ENCODE measurements at places on chromosomes 12 and 14.

DNA sequence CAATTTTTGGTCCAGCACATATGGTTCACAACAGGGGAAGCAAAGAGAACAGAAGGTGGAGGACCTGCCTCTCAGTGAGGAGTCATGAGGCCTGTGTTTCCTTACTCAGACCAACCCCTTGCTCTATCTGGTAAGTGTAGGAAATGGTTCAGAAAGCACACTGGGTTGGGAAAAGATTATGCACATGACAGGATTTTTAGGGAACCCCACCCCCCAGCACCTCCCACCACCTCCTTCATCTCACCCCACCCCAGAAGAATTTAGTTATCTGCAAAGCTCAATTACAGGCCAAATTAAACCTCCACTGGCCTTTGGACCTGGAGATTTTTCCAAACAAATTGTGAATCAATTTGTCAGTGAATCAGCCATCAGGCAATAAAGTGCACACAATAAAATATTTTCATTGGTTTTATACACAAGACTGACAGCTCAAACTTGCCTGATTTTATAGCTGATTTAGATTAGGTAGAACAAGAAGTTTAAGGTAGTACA, 132.8 kb downstream of the DACT1 start:
- DNase-seq: no peak

DNA sequence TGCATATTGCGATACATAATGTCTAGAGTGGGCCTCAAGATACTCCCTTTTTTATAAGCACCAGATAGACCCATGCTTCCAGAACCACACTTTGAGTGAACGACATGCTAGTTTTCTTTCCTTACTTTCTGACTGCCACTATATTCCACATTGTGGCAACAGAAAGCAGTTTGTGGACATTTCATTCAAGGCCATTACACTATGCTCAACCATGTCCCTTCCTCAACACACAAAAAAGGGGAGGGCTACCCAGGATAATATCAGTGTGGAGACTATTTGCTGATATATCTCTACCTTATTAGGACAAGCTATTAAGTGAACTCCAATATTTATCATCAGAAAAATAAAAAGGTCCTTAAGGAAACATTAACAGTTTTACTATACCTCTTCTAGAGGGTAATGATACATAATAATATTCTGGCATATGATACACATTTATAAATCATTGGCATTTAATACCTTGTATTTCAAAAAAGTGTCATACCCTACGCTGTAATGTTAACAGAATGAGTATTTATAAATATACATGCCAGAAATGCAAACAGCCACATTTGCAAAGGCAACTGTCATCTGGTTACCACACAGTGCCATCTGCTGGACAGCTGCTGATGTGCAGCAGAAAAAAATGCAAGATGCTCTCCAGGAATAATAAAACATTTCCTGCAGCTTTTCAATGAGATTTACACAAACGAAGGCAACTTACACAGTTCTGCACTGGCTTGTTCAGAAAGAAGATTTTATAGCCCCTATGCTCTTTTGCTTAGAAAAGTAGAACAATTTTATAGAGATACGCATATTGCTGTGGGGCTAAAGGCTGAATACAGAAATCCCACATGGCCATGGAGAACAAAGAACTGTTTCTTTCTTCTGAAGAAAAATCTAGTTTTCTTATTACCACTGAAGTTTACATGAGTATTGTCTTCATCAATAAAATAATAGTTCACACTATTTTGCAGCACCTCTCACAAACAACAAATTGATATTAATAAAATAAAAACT, 182.2 kb upstream of the GRIP1 start:
- no peak for DNase-seq

DNA sequence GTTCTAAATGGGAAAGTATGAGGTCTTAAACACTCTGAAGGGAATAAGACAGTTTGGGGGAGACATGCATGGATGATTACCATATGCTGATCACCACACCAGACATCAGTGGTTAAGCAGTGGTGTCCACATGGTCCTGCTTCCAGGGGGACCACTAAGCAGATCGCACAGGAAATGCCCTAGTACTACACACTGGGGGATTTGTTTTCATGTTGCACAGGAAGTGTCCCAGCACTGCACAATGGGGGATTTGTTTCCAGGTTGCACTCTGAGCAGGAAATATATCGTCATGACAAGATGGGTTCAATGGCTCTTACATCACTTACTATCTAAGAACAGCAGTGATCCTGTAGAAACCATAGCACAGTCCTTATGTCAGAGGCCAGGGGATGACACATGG, 245.5 kb downstream of the BCL11B start:
- DNase-seq: no peak

GRCh38 chr12:117231750-117232149, 41.5 kb upstream of the FBXO21 start:
- no peak for DNase-seq

- DNase-seq: no peak
Measured at GRCh38 chr14:74627076-74627475, 15.0 kb upstream of the LTBP2 start.

- DNase-seq: no peak
Measured at GRCh38 chr12:57459750-57460467, at the start of gene GLI1. Gene GLI1, plus strand, starts transcription at chr12:57459785. Its CDS starts 3,907 bp downstream, at chr12:57463692.

DNA sequence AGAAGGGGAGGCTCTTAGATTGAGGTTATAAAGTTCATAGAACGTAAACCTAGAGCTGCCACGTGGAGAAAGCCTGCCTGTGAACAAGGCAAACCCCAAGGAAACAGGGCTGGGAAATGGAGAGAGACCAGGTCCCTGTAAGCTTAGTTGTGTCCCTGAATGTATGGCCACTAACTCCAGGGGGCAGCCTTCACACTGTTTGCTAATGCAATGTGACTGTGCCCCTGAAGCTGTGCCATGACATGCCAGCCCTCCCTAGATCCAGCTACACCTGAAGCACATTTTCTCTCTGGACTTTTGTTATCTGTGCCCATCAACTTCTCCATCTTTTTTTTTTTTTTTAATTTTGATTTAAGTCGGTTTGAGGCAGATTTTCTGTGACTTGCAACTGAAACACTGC, 60.6 kb upstream of the TMCC3 start:
- no peak for DNase-seq

DNA sequence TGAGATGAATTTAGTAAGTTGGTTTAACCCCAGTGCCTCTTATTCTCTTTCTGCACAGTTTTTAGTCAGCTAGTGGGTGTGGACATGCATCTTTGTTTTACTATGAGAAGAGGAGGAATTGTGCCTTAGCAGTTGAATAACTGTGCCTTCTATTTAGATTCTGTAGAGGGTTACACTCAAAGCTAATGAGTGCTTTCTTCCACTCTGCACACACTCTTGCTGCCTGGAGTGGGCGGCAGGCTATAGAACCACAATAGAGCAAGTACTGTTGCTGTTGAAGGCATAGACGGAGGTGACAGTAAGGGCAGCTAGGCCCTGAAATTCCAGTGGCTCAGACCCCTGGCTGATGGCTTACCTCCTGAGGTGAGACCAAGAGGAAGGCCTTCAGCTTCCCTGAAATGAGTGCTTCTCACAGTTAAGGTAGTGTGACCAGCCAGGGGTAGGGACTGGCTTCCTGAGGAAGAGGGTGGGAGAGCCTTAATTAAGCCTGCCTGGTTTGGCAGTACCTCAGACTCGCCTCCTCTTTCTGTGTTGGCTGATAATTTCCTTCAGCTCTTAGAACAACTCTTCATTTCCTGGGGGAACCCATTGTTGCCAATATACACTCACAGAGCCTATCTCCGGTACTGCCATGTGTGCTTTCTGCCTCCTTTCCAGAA, 24.7 kb downstream of the SUSD6 start:
- no peak for DNase-seq

DNA sequence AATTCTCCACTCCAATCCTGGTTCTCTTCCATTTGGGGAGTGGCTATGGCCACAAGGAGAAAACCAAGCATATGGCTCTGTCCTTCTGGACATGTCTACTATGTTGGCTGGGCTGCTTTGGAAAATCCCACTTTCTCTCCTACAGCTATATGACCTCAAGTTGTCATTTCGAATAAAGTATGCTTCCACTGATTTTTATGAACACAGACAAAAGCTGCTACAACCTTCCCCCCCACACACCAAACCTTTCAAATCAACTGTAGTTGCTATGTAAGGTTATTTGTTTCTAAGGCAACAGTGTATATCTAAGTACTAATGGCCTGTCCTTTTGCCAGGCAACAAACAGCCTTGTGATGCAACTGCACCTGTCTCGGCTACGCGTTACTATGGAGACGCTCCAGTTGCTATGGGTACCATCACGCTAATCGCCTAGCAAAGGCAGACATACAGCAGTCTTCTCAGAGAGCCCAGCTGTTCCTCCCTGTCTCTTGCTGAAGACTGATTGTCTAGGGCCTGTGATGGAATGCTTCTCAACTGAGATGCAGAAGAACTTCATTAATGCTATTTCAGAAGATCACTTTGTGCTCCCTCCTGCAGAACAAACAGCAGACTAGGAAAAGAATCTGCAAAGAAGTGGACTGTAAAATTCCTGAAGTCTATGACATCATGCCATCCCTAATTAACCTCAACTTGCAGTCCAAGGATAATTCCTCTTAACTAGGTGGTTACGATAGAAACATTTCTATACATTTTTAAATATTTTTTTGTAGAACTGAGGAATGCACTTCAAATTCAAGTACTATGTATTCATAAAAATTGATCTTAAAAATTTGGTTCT, 67.6 kb downstream of the FOXN3 start:
- DNase-seq: no peak

DNA sequence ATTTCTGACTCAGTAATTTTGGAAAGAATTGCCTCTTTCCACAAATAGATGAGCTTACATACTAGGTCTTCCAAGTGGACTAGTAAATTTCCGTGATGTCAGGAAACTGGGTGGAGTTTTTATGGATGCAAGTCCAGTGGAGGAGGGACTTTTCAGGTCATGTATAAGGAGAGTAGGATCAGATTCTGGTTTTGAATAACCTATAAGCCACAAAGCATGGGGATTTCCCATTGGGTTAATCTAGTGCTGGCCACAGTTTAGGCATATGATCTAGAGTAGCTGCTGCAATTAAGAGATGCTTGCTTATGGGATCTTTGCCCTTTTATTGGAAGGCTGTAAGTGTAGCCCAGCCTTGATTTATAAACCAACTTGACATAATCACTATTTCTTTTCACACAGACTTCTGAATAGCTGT, 33.8 kb downstream of the STK38L start:
- DNase-seq: no peak

GRCh38 chr14:34184126-34184525, 233.3 kb upstream of the EGLN3 start:
- no peak for DNase-seq

DNA sequence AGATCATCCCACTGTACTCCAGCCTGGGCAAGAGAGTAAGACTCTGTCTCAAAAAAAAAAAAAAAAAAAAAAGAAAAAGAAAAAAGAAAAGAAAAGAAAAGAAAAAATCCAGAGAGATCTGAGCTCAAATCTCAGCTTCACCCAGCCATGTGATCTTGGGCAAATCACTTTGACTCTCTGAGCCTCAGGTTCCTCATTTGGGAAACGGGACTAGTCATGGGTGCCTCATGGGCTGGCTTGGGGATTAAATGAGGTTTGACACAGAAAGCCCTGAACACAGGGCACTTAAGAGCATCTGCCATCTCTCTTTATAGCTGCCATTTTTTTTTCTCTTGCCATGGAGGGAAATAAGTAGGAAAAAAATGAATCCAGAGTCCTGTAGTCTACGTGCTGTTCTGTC, 86.2 kb upstream of the MYL2 start:
- no peak for DNase-seq

DNA sequence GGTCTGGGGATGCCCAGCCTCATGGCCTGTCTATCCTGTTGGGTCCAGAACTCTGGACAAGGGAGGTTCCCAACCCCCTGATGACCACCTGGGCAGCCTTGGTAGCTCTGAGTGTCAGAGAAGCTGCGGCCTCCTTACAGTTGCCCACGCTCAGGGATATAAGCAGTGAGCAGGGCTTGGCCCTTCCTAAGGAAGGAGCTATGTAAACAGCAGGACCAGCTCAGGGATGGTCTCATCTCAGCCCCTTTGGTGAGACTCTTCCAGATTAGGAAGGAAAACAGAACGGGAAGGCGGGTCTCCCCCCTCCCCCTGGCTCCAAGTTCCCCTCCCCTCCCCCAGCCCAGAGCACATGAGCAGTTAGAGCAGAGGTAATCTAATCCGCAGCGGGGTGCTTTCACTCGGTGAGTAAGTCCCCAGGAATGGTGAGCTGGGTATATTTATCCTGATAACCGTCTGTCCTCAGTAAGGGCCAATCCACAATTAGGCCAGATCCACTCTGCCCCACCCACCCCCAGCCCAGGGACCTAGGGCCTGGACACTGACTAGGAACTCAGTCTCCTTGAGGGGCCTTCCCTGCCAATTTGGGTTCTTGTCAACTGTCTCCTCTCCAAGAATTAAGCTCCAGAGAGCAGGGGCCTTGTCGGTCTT, 29.5 kb upstream of the RPLP0 start:
- DNase-seq: no peak

DNA sequence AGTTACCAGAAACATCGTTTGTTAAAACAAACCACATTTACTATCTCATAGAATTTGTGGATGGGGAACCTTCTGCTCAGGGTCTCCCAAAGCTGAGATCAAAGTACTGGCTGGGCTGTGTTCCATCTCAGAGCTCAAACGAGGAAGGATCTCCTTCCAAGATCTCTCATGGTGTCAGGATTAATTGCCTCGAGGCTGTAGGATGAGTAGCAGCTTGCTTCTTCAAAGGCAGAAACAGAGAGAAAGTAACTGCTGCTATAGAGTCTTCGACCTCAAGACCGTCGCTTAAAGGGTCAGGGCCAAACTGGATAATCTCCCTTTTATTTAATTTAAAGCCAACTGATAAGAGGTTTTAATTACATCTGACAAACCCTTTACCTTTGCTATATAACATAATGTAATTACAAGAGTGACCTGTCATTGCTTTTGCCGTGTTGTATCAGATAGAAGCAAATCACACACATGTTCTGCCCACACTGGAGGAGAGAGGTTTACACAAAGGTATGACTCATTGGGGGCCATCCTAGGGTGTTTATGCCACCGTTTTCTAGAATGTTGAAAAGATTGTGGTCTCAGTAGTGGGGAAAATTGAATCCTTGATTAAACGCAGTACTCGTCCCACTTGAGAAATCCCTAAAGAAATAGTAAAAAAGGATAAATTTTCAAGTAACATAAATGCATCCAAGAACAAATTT, 868.8 kb upstream of the TMEM132C start:
- DNase-seq: no peak

- no peak for DNase-seq
Measured at GRCh38 chr12:12528361-12529270, 34.0 kb downstream of the DUSP16 start.

DNA sequence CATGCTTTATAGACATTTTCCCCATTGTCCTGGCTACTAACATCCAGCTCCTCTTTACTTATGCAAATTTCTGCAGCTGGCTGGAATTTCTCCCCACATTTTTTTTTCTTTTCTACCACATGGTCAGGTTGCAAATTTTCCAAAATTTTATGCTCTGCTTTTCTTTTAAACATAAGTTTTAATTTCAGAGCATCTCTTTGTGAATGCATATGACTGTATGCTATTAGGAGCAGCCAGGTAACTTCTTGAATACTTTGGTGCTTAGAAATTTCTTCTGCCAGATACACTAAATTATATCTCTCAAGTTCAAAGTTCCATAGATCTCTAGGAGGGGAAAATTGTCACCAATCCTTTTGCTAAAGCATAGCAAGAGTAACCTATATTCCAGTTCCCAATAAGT, 365.9 kb downstream of the LRFN5 start:
- no peak for DNase-seq
